ENCODE measurements at places on chromosomes 12 and 14.

- DNase-seq = no peak
Observed at GRCh38 chr12:110957159-110957558, 36.8 kb upstream of the MYL2 start.

GRCh38 chr12:29599381-29599780, 101.9 kb upstream of the OVCH1 start:
- DNase-seq = no peak

DNA sequence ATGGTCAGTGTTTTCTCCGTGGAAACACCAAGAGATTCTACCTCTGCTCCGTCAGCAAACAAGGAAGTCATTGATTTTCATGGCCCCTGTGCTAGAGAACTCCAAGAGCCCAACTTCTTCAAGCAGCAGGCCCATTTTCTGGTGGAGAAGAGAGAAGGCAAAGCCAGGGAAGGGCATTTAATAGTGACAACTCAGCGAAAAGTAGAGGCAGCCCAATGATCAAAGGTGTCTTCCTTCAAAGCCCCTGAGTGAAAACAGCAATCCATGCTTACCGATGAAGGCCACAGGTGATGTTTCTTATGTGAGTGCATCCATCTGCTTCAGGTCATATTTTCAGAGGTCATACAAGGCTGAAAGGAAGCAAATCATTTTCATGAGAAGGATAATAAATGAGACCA, 77.3 kb downstream of the VCPKMT start:
- DNase-seq = no peak

DNA sequence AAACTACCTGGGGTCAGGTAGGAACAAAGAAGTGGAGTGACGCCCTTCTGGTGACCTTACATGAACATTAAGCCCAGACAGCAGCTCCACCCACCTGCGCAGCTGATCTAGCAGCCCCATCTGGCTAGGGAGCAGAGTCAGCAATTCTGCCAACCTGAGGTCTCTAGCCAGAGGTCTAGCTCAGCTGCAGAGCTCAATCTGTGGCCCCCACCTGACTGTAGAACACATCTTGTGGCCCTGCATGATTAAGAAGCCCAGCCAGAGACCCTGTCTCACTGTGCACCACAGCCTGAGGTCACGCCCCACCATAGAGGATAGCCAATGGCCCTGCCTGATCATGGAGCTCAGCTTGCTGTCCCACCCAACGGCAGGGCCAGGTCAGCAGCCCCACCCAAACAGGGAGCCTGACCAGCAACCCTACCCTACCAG, 50.6 kb upstream of the HIGD1C start:
- DNase-seq = no peak
